Stimulated activated memory B cell treated with anti-CD40 and anti-IgM and Interleukin-4, amounts not matched to agents 10 μg/mL and 1 μg/mL and 100 μg/mL, for 72 hours (primary cell): ENCODE measurements at places on chromosomes 4 and X.

- ATAC-seq = no peak
Measured at GRCh38 chrX:69285401-69285877, 120.2 kb upstream of the PJA1 start.

GRCh38 chrX:12595720-12596119, 195.5 kb upstream of the PRPS2 start:
- ATAC-seq = no peak

DNA sequence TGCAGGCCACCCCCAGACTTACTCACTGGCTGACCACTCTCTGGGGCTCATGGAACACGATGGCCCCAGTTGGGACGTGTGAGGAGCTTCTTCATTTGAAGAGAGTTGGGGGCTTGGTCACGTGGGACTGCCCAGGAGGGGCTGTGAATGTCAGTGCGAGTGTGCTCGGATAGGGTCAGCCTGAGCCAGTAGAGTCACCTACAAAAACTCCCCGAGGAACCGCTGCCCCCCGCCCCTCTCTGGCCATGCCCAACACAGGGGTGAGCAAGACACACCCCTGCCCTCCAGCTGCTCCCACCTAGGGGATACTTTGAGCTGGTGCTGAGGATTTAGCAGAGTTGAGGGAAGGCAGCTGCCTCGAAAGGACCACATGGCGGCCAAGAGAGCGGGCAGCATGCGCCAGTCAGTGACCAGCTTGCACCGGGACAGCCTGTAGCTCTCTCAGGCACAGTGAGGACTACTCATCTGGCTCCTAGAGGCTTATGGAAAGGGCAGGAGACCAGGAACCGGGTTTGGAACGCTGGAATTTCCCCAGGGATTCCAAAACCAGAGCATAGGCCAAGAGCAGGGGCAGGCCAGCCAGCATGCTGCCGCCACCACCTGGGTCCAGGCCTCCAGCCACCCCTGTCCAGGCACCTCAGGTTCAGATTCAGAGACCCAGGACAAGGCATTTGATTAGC, 8.4 kb downstream of the PNMA6E start:
- ATAC-seq = no peak

GRCh38 chr4:5474756-5475155, 233.6 kb downstream of the EVC2 start:
- ATAC-seq = no peak

DNA sequence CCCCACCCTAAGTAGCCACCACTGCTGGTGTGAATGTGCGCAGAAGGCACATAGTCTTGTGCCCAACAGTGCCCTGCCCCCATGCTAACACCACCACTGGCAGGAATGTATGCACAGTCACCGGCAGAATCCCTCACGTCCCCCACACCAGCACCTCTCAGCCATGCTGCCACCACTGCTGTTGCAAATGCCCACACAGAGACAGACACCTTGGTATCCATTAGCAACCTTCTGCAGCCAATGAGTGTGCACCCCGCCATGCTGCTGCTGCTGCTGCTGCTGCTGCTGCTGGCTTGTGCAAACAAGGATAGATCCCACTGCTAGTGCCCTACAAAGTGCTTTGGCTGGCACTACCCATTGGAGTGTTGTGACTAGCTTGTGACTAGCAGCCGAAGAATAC, 52.4 kb upstream of the MMAA start:
- ATAC-seq = no peak

DNA sequence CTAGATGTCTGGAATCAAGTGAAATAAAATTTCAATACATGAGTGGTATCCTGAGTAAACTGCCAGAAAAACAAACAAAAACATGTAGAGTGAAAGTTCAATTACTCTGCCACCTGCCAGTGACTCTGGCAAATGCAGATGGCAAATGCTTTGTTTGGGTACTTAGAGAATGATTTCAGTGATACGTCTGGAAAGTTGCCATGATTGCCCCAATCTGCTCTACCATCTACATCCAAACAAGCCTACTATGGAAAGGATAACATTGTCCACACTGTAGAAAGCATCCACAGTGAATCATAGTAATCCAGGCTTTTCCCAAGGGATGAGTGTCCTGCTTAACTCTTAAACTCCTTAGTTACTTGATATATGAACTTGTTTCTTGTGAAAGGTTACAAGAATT, 3.4 kb downstream of the SPATA4 start:
- ATAC-seq = no peak

- ATAC-seq = no peak
Measured at GRCh38 chr4:142191901-142192300, 555.5 kb downstream of the IL15 start.

DNA sequence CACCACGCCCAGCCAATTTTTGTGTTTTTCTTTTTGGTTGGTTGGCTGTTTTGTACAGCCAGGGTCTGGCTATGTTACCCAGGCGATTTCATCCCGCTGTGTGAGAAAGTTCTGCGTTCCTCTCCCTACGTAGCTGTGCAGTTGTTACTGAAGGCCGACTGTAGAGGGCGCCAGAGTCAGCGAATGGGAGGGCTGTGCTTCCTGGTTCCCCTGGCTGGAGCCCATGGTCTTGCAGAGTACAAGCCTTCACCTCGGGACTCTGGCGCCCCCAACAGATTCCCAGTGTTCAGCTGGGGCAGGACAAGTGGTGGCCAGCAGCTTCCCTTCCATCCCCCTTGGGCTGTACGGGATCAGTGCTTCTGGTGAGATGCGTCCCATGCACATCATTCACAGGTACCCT, 5.6 kb upstream of the CT45A1 start:
- no peak for ATAC-seq

GRCh38 chr4:78829296-78829695, 53.1 kb downstream of the BMP2K start:
- ATAC-seq = no peak

DNA sequence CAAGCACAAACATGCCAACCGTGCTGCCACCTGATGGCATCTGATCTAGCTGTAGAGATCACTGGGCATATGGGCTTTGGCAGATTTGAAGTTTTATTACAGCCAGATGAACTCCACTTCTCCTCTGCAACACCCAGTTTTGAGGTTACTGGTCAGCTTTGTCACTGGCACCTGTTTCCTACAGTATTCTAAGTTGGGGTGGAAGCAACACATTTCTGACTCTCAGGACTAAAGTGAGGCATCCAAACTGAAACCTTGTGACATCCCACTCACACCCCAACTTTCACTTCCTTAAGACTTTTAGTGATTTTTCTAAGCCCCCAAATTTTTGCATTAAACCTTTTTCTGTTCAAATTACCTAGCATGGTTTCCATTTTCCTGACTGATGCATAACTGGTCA, 115.1 kb upstream of the PCDH18 start:
- ATAC-seq = no peak

DNA sequence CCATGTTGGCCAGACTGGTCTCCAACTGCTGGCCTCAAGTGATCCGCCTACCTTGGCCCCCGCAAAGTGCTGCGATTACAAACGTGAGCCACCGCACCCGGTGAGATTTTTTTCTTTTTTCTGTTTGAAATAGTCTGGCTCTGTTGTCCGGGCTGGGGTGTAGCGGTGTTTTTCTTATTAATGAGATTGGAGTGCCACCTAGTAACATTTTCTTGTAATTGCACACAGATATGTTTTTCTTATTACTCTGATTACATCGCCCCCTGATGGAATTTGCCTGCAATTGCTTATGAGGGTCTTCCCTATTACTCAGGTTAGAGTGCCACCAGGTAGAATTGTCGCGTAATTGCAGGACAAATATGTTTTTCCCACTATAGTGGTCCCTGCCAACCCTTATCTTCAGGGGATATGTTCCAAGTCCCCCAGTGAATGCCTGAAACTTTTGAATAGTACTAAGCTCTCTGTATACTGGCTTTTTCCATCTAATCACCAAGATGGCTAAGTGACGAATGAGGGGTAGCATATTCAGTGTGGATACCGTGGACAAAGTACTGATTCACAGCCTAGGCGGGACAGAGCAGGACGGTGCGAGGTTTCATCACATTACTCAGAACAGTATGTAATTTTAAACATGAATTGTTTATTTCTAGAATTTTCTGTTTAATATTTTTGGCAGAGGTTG, 8.6 kb upstream of the PDHA1 start:
- no peak for ATAC-seq

DNA sequence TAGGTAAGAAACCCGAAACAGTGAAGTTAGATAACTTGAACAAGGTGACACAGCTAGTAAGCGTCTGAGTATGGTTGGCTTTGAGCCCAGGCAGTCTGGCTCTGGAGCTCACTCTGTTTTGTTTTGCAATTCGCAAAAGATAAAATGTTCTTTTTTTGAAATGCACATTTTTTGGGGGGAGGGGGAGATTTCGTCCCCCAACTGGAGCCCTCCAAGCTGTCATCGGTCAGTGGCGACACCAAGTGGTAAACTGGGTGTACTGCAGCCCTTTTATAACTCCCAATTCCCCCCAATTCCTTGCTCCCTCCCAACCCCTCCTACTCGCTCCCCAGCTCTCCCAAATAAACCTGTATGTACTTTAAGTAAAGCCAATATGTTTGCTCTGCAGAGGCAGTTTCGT, 2.8 kb upstream of the CLCN5 start:
- no peak for ATAC-seq

DNA sequence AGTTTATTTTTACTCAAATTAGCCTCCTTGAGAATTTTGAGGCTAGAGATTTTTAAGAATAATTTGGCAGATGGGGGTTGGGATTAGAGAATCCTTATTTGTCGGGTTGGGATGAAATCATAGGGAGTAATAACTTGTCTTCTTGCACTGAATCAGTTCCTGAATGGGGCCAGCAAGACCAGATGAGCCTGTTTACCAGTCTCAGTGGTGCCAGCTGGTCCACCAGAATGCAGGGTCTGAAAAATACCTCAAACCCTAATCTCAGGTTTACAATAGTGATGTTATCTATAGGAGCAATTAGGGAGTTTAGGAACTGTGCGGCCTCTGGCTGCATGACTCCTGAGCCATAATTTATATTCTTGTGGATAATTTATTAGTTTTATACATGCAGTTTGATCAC, 705.9 kb upstream of the AGA start:
- no peak for ATAC-seq

GRCh38 chr4:184473499-184474262, 669 bp downstream of the IRF2 start:
- peak; percentile 17 for ATAC-seq

GRCh38 chr4:145531223-145531622, 49.6 kb downstream of the SMAD1 start:
- no peak for ATAC-seq

DNA sequence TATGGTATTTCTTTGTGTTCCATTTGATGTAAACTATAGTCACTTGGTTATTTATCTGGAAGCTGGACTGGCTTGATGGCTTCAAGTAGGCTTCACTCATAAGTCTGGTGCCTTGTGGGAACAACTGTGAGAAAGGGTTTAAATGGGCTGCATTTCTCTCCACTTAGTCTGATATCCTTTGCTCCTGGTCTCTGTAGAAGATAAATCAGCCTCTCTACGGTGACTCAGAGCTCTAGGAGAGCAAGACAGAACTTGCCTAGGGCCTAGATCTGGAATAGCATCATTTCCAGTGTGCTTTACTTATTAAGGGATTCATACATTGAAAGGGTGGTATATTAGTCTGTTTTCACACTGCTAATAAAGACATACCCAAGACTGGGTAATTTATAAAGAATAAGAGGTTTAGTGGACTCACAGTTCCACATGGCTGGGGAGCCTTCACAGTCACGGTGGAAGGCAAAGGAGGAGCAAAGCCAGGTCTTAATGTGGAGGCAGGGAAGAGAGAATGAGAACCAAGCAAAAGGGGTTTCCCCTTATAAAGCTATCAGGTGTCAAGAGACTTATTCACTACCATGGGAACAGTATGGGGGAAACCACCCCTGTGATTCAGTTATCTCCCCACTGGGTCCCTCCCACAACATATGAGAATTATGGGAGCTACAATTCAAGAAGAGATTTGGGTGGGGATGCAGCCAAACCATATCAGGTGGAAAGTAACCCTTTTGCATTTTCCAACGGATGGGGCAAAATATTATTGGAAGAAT, 1746.4 kb upstream of the PCDH7 start:
- ATAC-seq = no peak

GRCh38 chrX:9141496-9141895, 107.6 kb upstream of the FAM9B start:
- ATAC-seq = no peak

DNA sequence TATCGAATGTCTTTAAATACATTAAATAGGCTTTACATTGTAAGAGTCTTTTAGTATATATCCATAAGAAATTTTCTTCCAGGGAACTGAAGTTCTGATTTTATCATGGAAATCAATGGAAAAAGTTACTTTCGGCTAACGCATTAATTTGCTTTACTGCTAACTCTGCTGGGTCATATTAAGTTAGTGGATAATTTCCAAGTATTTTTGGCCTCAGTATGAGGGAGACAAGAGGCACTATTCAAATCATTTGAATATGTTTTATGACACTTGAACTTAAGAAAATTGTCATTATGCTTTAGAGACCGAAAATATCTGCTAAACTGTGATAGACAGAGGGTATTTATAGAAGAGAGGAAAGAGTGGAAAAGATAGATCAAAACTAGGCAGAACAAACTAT, 237.5 kb downstream of the PCDH7 start:
- ATAC-seq = no peak

- no peak for ATAC-seq
Measured at GRCh38 chrX:108558217-108558616, 118.6 kb downstream of the COL4A5 start.

- ATAC-seq = no peak
Measured at GRCh38 chrX:154348114-154348531, 26.3 kb downstream of the FLNA start.
